NCI-H1694 treated with DMSO at 0.1 percent for 48 hours (cell line): ENCODE measurements at places on chromosomes 6 and 20.
A peak's percentile ranks its signal among the peaks of the same experiment; 100 is the strongest.

- DNase-seq: no peak
These were observed 21.1 kb upstream of the ROS1 start for GRCh38 chr6:117446861-117447260.

GRCh38 chr6:46509063-46509462, 17.8 kb upstream of the RCAN2 start:
- DNase-seq: no peak

DNA sequence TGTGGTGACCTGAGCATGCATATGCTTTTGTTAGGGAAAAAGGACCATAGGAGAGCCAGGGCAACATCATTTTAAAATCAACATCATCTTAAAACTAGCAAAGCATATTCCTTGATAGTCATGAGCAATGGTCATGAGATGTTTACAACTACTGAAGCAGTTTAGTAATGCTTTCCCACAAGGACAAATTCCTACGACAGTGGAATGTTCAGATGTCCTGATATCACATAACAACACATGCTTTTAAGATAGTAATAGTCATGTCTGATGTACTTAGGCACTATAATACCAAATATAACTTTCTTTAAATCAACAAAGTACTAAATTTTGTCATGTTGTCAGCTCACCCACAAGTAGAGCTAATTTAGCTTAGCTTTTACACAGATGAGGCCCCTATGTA, 370.3 kb downstream of the HTR1B start:
- DNase-seq: no peak

GRCh38 chr6:133241086-133241900, at the start of gene EYA4:
TSS of gene EYA4 (plus strand) at chr6:133241357. CDS start at chr6:133274781, 33,424 bp downstream.
- no peak for DNase-seq

DNA sequence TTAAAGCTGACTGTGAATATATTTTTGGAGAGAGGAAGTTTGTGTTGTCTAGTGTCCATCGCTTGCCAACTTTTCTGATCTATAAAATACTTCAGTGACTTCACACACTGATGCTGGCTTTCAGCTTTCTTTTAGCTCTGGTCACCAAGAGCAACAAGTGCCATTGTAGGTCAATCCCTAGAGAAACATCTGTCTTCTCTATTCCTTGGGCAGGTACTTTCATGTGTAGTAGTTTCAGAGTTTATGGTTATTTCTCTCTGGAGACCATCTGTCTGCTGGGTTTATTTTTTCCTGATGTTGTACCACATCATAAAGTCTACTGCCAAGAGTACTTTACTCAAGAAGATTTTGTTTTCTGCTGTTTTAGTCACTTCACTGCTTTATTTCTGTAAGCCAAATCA, 249.9 kb downstream of the KHDC1L start:
- no peak for DNase-seq

DNA sequence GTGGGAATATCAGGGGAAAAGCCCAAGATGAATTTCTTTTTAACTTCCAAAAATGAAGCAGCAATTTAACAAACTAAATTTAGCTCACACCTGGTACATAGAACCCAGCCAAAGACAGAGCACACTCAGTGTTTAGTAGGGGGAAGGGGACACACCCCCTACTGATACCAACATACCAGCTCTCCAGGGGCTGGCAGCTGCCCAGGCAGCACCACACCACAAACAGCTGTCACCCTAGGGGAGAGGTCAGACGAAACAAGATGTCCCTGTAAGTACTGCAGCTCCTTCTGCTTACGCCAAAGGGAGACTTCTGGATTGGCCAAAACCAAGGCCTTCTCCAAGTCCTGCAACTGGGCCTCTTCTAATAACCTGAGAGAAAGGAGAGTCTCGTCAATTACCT, 26.0 kb downstream of the MDN1 start:
- DNase-seq: no peak

DNA sequence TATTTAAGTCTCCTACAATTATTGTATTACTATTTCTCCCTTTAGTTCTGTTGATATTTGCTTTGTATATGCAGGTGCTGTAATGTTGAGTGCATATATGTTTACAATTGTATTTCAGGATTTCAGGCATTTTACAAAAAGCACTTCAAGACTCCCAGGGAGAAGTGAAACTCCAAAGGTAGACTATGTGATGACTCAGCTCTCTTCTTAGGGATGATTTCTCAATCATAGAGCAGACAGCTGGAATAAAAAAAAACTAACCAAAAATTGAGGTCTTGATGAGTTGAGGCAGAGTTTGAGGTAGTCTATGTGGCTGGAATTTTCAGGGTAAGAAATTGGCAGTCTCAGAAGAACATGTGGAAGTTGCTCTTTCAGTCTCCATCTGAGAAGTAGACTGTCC, 786.1 kb downstream of the TFAP2A start:
- no peak for DNase-seq

- no peak for DNase-seq
These were observed 38.9 kb downstream of the ORC3 start for GRCh38 chr6:87628881-87629280.

DNA sequence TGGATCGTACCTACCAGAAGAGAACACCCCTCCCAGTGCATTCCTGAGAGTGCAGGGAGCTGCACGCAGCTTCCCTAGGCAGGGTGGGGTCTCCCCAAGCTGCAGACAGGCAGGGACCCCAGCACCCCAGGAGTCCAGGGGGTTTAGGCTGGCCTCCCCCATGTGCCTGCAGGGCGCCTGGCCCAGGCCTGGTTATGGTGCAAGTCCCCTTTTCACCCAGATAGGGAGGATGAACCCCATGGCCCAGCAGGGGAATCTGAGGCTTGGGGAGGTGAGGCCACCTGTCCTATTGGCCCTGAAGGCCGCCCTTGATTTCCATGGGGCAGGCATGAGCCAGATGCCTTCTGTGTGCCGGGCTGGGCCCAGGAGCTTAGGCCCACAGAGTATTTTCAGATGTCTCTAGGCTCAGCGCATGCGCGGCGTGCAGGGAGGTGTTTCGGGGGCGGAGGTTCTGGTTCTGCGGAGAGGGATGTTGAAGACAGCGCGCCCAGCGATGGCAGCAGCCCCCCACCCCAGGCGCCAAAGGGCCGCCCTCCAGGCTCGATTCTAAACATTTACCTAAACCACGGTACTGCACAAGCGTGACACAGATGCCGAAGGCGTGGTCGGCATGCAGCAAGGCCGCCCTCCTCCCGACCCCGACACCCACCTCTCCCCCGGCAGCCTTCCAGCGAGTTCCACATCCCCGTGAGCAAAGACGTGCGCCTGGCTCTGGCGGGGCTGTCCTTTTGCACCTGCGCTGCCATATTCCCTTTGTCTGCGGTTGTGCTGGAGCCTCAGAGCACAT, 29.4 kb downstream of the COL20A1 start:
- no peak for DNase-seq

DNA sequence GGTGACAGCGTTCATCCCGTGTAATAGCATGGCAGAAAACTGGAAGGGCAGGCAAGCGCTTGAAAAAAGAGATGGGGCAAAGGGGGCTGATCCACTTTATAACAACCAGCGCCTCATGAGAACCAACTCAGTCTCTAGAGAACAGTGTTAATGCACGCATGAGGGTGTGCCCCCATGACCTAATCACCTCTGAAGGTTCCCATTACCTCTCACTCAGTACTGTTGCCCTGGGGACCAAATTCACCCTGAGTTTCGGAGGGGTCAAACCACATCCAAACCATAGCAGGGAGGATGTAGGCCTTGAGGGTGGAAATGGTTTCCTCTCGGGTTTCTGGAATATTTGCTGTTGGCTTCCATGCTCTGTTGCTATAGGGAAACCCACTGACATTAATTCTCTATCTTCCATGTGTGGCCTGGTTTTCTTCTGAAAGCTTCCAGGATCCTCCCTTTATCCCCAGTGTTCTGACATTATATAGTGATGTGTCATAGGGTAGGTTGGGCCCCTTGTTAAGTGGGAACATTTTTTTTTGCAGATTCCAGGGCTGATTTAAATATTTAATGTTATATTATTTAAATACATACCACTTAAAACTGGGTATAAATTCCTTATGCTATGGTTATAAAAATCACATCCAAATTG, 65.2 kb downstream of the PPP1R14C start:
- no peak for DNase-seq

DNA sequence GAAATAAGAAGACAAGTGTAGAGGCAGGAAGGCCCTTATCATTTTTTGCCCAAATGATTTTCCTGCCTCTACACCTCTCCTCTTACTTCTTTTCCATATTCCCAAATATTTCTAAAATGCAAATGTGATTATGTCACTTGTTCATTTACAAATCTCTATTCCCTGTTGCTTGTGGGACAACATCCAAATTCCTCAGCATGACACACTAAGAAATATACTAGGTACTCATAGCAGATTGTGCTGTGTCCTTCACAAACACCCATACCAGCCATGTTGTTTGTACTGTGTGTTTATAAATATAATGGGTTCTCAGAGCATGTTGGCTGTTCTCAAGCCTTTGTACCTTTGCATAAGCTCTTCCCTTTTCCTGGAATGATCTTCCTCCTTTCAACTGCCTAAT, 17.7 kb upstream of the FYN start:
- DNase-seq: no peak

DNA sequence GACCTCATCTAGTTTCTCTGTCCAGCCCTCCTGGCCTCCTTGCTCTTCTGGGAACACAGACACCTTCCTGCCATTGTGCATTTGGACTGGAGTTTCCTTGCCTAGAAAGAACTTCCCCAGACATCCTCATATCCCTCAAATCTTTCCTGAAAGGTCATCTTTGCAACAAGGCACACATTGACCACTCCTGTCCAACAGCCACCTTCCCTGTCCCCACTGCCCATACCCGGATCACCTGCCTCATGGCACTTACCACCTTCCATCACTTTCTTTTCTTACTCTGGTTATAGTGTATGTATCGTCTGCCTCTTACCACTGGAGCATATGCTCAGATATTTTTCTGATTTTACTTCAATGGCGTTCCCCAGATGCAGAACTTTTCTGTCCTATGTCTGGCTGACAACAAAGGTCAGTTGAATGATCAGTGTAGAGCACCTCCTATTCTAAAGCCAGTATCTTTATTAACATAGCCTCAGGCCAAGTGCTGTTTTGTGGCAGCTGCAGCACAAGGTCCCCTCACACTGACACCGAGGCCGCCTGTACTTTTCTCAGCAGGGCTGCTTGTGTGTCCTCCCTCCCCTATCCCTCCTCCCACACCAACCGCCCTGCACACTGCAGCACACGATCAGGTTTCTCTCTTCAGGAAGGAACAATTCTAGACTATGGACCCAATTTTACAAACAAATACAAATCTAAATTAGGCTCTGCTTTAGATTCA, 4.1 kb downstream of the HLA-C start:
- no peak for DNase-seq

GRCh38 chr20:54343634-54344033, 131.8 kb upstream of the DOK5 start:
- DNase-seq: no peak

- no peak for DNase-seq
These were observed 105.6 kb upstream of the FOXA2 start for GRCh38 chr20:22690000-22690399.

- no peak for DNase-seq
These were observed 678.1 kb upstream of the ID4 start for GRCh38 chr6:19159089-19159488.

DNA sequence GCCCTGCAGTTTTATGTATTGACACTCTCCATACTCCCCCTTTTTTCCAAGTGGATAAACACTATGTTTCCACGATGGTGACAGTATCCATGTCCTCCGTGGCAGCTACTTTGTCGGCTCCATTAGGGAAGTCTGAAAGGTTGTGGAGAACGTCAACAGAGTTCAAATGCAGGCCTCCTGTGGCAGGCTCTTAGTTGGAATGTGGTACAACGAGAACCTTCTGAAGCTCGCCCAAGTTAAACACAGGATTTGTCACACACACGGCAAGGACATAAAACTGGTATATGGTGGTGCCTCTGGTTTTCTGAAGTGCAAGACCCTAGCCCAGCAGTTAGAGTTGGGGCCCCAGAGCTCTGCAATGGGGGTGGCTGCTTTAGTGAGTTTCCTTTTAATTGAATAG, 187.0 kb upstream of the TAB2 start:
- DNase-seq: no peak

DNA sequence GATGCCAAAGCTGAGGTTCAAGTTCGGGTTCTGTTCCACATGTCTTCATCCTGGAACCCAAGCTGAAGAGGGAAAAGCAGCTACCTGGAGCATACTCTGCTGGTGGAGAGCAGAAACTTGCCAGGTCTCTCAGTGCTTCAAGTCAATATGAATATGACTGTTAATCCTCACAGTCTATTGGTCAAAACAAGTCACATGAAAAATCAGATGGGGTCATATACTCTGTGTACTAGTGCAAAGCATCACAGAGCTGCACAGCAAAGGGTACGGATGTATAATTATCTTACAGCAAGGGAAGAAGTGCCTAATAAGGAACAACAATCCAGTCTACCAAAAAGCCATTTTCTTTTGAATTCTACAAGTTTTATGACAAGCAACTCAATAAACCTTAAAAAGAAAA, 11.6 kb downstream of the NCOA7 start:
- DNase-seq: no peak

- no peak for DNase-seq
These were observed 183.8 kb downstream of the HS3ST5 start for GRCh38 chr6:114158838-114159694.

- peak; percentile 1 for DNase-seq
These were observed 64.5 kb downstream of the EYA2 start for GRCh38 chr20:46959081-46959692.

DNA sequence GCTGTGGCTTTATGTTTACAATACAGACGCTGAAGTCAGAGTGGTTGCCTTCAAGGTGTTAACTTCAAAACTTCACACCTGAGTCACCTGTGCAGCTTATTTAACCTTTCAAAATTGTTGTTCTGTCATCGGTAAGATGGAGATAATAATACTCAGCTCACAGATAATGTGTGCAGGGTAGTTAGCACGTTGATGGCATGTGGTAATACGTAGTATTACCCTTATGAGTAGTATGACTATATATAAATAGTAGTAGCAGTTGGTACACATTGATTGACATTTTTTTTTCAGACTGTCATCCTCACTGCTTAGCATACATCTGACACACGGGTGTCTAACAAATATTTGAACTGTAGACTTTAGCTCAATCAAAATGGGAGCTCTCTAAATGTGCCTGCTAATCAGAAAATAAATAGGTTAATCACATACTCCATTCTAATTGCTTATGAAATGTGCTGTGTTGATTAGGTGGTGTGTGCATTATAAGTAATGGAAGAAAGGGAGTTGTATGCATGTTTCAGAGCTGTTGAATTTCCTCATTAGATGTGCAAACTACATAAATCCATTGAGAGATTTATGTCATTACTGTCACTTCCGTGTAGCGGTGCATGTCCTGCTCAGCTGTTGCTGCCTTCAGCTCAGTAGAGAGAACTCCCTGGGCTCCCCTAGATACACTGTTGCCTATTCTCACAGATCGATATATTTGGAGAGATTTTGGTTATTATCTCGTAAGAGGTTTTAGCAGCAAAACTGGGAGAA, 11.2 kb upstream of the MROH8 start:
- DNase-seq: peak; percentile 5
